ENCODE measurements at places on chromosomes 16 and 17.
A peak's percentile ranks its signal among the peaks of the same experiment; 100 is the strongest.

DNA sequence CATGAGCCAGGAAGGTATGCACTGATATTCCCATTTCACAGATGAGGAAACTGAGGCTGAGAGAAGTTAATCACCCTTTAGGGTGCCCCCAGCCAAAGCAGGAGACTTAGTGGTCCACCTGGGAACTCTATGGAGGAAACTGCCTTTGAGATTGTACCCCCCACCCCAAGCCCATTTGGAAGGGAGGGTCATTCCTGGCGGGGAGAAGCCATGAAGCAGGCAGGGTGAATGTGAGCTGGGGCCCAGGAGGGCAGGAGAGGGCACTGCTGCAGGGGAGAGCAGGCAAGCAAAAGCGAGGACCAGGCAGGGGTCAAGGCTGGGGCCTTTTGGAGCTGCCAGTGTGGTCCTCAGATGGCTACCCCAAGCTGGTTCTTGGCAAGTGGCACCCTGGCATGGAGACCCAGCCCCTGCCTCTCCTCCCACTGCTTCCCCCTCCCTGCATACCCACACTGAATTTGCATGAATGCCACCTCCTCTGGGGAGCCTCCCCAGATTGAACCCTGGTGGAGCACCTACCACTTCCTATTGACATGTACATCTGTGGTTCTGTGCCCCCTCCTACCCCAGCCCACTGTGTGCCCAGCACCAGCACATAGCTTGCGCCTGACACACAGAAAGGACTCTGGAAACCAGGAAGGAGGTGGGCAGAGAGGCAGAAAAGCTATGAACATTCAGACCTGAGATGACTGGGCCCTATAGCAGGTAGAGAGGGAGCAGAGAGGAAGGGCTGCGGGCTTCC lies 965 bp upstream of the TMC6 start:
- DNase-seq = no peak

GRCh38 chr17:49482144-49482817 lies 12.8 kb upstream of the NGFR start:
- DNase-seq = no peak

- DNase-seq = no peak
Observed at GRCh38 chr17:66443166-66443565, 140.8 kb downstream of the PRKCA start.

DNA sequence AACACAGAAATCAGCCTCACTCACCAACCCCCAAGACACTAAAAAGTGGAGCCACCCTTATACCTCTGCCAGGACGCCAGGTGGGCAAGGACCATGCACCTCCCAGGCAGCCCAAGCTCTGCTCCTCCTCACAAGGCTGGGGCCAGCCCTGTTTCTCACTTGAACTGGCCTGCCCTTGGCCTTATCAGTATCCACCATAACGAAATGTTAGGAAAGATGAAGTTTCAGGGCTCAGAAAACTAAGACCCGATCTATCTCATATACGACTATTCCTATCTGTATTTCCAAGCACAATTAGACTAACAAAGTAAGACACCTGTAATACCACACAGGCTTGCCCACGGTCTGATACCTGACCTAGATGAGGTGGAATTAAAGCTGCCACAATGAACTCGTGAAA lies 6.9 kb downstream of the FBXO31 start:
- no peak for DNase-seq

- DNase-seq = no peak
Observed at GRCh38 chr17:32792207-32792606, 84.7 kb downstream of the MYO1D start.

DNA sequence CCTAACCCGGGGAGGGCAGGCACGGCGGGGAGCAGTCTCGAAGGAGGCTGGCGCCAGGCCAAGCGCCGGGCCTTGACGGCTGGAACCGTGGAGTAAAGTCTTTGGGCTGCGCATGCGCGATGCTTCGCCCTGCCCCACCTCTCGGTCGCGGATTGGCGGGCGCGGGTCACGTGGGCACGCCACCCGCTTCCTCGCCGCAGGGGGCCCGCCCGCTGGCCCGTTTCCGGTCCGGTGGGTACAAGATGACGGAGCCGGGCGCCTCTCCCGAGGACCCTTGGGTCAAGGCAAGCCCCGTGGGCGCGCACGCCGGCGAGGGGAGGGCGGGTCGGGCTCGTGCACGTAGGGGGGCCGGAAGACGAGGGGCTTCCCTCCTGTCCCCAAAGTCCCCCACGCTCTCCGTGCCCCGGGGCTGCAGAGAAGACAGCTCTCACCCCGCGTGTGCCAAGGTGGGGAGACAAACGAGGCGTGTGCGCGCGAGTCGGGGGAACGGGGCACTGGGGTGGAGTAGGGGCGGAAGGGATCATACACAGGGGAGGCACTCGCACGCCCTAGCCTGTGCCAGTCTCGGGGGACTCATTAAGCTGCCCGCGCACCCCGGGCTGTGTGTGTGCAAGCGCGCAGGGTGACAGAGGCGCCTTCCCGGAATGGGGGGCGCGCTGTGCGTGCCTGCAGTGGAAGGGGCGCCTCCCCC lies at the start of gene MLX:
Gene MLX (plus strand): TSS at position 218 of the 691 bp plus-strand sequence. CDS start 25 bp downstream, at position 243.
- DNase-seq = peak; percentile 91

DNA sequence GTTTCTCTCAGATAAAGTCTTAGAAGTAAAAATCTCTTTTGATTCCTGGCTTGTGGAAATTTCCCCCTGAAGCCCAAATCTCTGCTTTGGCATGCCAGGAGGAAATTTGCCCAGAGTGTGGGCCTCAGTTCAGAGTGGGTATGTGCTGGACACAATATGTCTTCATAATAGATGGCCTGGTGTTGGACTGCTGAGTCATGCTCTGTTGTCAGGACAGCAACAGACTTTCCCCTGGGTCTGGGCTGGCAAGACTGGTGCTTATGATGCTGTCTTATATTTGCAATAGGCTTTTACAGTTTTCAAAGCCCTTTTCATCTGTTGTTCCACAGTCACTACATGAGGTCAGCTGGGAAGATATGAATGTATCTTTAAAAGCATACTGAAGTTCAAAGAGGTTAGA lies 57.0 kb downstream of the SHISA9 start:
- DNase-seq = no peak

- no peak for DNase-seq
Observed at GRCh38 chr16:56428091-56428490, 2.7 kb upstream of the AMFR start.

GRCh38 chr17:29469276-29469675 lies 79.1 kb downstream of the TAOK1 start:
- DNase-seq = no peak

- no peak for DNase-seq
Observed at GRCh38 chr16:88373211-88373610, 9.5 kb upstream of the ZNF469 start.

DNA sequence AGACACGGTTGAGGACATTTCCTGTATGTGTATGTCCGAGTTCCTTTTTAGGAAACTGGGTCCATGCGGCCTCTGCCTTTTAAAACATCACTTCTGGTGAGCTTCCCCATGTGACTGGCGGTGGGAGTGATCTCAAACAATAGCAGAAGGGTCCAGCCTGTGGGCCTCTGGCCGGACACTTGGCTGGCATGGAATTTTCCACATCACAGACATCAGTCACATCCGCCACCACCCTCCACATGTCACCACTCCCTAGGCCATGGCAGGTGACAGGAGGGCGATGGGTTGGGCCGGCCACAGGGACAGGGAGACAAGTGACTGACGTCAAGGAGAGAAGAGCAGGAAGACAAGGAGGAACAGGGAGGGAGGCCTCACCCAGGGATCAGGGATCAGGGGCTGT lies 83.7 kb downstream of the DNAH17 start:
- DNase-seq = no peak

DNA sequence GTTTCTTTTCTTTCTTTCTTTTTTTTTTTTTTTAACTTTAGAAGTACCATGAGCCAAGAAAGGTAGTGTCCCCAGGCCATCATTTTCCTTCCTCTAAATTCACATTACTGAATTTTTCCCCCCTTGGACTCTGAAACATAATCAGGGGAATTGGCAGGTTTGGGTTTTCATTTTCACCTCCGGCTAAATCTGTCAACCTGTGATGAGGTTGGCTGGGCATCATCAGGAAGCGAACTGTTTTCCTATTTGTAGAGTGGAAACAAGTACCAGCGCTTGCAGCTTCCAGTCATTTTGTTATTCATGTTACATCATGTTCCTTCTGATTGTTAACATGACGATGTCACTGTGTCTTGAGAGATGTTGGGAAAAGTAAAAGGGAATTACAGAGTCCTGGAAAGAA lies 641.9 kb upstream of the RBFOX1 start:
- no peak for DNase-seq

- DNase-seq = no peak
Observed at GRCh38 chr17:66450852-66451158, 148.4 kb downstream of the PRKCA start.

DNA sequence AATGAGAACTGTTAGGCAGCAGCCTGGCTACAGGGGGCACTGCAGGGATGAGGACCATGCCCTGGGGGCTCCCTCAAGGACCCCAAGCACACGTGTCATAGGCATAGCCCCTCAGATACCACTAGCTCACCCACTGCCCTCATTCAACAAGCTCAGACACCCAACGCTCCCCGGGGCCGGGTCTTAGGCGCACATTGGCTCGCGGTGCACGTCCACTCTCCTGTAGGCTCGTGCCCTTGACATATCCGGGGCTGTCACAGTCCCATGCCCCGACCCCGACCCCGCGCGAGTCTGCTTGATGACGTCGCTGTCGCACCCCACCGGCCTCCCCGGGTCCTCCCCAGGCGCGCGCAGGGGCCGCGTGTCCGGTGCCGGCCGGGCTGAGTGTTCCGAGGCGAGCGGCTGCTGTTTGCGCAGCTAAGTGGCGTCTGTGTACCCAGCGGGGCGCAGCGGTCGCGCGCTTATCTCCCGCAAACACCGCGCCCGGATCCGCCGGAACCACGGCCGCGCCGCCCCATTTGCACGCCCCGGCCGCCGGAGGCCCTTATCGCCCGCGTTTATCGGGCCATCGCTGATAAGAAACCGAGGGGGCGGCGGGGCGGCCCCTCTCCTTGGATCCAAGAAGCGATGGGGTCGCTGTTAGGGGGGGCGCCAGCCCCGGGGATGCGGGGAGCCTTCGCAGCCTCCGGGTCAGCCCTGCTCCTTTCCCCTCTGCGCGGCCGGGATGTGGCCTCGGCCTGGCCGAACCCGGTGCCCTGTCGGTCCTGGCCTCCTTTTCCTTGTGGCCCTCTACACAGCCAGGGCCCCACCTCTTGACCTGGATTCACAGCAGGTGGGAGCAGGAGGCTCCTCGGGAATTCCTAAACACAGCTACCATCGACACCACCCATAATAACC lies 20.7 kb upstream of the NAGS start:
- DNase-seq = no peak

DNA sequence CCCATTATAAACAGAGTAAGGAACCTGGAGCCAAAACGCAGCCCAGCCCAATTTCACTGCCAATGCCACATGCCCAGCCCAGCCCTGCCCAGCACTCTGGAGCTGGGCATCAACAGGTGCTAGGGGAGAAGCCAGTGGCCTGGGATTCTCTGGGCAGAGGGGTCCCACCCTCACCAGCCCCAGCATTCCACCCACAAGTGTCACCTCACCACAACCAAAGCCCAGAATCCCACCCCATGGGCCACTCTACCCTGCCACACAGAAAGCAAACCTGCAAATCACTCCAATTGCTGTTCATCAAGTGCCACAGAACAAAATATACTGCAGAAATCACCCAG lies 102.5 kb upstream of the CDH5 start:
- DNase-seq = no peak

DNA sequence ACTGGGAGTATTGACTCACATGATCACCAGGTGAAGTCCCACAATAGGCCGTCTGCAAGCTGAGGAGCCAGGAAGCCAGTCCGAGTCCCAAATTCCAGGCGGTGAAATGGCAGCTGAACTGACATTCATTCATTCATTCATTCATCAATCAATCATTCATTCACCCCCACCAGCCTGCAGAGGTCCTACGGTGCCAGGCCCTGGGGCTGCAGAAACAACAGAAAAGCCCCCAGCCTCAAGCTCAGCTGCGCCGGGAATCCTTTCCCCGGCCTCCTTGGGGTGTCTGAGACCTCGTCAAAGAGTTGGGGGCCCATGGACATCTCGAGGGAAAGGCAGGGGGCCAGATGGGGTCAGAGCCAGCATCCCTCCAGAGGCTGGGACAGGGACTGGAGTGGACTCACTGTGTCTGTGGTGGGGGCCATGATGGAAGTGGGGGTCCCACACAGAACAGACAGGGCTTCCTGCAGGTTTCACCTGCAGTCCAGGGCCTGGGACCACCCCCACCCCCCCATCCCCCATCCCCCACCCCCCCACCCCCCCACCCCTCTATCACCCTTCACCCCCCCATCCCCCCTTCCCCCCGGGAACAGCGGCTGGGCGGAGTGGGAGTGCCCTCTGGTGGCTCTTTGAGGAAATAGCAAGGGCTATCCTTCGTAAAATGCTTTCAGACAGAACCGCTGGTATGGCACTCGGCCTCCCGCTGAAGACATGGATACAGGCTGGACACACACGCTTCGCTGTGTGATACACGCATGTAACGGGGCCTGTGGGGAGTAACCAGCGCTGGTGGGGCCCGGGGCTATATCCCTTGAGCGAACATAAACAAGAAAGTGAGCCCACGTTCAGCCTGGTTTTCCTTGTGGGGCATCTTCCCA lies 8.5 kb upstream of the ZC3H18 start:
- peak; percentile 26 for DNase-seq

- no peak for DNase-seq
Observed at GRCh38 chr16:87160234-87160636, 157.0 kb downstream of the C16orf95 start.

- DNase-seq = no peak
Observed at GRCh38 chr16:11334831-11335404, 10.3 kb upstream of the RMI2 start.

DNA sequence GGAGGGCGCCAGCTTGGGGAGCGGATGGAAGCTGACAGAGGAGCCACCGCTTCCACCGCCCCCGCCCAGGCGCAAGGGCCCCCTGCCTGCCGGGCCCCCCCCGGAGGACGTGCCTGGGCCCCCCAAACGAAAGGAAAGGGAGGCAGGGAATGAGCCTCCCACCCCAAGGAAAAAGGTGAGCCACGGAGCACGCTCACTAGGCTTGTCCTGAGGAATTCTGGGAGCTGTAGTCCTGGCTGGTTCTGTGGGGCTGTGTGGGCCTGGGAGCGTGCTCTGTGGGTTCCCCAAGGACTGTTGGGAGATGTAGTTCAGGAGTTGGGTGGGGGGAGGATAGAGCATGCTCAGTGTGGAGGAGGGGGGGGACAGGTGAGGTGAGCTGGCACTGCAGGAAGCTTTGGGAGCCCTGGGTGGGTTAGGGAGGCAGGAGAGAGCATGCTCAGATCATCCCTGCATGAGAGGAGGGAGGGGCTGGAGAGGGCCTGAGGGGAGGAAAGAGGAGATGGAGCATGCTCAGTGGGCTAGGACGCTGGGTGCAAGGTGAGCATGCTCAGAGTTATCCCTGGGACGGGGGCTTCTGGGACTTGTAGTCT lies 4.5 kb downstream of the FBXL19 start:
- peak; percentile 93 for DNase-seq

All from NCI-H2171 treated with DMSO at 0.1 percent for 48 hours (cell line).